ENCODE measurements at places on chromosomes 3 and 15.

DNA sequence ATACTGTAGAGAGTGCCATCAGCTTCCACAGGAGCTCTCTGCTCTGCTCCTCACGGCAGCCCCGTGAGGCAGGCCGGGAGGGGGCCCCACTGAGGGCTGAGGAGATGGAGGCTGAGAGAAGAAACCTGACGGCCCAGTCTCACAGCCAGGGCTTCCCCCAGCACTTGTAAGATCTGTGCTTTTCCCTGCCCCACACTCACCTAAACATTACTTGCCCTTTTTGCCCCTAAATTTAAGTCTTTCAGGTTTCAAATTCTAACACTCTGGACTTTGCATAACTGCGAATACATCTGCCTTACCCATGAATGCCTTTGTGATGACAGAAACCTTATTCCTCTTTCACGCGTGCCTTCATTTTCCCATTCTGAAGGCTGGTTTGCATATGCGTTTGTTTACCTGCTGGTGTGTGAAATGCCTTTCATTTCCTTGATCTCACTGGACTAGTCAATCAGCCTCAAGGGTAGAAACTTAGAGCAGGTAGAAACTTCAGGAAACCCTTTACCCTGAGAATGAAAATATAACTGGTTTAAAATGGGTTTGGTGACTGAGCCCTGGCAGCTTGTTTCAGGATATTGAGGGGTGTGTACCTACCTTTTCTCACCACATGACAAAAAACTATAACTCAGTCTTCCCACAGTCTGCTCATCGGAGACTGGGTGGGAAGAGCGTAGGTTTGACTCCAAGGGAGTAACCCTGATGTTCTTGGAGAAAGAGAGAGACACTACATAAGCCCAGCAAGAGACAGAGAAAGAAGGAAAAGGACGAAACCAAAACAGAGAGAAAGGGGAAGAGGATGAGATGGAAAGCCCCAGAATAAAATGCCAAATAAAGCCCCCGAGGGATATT is 20.1 kb downstream of the SLC12A8 start:
- no peak for DNase-seq

GRCh38 chr3:17967111-17967510 is 224.7 kb upstream of the TBC1D5 start:
- DNase-seq, result no peak

- no peak for DNase-seq
Measured at GRCh38 chr15:29008846-29009245, 123.1 kb downstream of the APBA2 start.

DNA sequence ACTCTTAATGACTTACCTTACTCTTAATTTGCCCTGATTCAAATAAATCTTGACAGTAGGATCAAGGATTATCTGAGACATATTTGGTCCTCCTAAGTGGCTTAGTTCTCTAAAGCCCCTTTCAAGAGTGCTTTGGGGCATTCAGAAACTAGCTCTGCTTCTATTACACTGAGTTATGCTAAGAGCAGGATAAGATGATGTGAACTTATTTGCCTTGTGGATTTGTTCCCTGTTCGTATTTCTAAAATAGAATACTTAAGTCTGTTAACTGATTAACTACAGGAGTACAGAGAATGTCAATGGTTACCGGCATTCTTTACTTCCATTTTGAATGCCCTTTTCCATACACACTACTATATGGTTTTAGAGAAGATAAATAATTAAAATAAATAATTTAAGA is 14.8 kb upstream of the FRMD4B start:
- no peak for DNase-seq

DNA sequence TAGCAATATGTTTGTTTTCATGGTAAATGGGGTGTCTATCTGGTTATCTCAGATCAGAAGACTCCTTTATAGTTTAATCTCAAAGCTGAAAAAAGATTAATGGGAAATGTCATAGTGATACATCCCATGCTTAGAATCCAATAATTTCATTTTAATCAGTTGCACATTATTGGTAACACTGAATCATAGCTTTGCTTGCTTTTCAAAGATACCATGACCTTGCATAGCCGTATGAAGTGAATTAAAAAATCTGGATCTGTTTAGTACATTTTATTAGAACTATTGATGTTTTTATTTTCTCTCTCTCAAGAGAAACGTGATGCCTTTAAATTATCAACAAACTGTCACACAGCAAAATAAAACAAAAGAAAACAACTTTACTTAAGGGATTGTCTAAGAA is 506.7 kb upstream of the SGO1 start:
- DNase-seq, result no peak

- no peak for DNase-seq
Measured at GRCh38 chr3:128226795-128227395, 73.6 kb downstream of the EEFSEC start.

- no peak for DNase-seq
Measured at GRCh38 chr3:148494451-148494850, 203.3 kb upstream of the AGTR1 start.

- no peak for DNase-seq
Measured at GRCh38 chr15:60708684-60709083, 229.7 kb upstream of the ICE2 start.

GRCh38 chr3:56202997-56203396 is 265.3 kb downstream of the ERC2 start:
- DNase-seq, result no peak

DNA sequence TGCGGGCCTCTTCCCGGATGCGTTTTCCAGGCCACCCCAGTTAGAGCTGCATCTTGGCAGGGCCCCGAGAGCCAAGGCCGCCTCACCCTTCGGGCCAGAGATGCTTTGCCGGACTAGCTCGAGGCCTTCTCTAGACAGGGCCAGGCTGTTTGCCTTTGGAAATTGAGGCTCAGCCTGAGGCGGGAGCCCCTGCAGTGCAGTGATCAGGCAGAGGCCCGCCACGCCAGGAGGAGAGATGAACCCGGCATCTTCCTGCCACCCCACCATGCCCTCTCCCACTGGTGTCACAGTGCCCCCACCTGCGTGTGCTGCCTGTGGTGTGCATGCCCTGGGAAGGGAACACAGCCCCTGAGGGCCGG is 8.9 kb upstream of the ROPN1B start:
- no peak for DNase-seq

DNA sequence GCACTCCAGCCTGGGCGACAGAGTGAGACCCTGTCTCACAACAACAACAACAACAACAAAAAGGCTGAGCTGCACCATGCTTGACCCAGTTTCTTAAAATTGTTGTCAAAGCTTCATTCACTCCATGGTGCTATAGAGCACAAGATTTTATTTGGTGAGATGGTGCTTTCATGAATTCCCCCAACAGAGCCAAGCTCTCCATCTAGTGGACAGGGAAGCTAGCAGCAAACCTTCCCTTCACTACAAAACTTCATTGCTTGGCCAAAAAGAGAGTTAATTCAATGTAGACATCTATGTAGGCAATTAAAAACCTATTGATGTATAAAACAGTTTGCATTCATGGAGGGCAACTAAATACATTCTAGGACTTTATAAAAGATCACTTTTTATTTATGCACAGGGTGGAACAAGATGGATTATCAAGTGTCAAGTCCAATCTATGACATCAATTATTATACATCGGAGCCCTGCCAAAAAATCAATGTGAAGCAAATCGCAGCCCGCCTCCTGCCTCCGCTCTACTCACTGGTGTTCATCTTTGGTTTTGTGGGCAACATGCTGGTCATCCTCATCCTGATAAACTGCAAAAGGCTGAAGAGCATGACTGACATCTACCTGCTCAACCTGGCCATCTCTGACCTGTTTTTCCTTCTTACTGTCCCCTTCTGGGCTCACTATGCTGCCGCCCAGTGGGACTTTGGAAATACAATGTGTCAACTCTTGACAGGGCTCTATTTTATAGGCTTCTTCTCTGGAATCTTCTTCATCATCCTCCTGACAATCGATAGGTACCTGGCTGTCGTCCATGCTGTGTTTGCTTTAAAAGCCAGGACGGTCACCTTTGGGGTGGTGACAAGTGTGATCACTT is 2.0 kb downstream of the CCR5 start:
- DNase-seq, result no peak

- no peak for DNase-seq
Measured at GRCh38 chr15:54518156-54518882, 540.1 kb downstream of the UNC13C start.

DNA sequence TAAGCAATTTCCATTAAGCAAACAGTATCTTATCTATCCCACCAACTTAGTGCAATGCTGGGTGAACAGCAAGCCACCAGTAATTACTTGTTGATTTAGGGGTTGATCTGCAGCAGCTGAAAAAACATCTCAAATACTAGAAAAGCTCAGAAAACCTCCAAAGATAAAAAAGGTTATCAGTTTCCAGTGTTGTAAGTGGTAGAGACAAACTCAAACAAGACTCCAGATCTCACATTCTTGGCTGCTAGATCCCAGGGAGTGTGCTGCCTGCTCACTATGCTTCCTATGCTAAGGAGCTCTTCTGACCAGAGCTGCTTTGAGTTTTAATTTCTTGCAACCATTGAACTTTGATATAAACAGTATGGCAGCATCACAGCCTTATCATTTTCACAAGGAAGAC is 11.3 kb downstream of the B3GALNT1 start:
- DNase-seq, result no peak

DNA sequence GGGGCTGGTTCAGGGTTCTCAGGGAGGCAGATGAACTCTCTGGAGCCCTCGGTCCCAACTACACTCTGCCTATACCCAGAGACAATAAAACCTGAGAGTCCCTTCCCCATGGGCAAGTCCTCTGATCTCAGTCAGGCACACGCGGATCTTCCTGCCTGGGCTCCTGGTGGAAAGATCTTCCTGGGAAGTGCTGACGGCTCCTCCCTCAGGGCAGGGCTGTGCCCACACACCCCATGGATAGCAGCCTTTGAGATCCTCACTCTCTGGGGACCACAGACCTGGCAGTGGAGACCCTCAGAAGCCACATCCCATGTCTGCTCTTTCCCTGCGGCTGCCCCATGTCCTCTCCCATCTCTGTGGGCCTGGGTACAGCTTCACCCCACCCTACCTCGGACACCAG is 10.4 kb downstream of the SH2D7 start:
- no peak for DNase-seq

DNA sequence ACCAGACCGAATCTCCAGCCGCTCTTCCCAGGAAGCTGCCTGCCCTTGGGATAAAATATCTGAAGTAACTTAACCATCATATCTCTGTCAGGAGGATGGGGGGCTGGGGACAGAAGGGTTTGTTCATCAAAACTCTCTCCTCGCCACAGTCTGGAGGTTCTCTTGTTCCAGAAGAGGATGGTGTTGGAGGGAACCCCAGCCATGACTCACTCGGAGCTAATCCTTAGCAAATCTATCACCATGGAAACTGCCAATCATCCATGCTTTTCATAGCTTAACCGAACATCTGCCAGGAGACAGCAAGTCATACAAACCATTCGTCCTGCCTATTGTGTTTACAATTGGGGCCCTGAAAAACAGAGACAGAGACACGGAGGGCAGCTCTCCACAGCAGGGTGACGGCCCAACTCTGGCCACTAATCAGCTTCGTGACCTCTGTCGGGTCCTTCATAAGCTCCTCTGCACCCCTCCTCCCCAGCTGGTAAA is 73.8 kb upstream of the HEG1 start:
- no peak for DNase-seq

- no peak for DNase-seq
Measured at GRCh38 chr15:52710050-52710707, 31.0 kb upstream of the ATOSA start.

- no peak for DNase-seq
Measured at GRCh38 chr3:142910280-142910679, 21.4 kb upstream of the PCOLCE2 start.

GRCh38 chr3:43872901-43873300 is 182.2 kb downstream of the ABHD5 start:
- DNase-seq, result no peak

DNA sequence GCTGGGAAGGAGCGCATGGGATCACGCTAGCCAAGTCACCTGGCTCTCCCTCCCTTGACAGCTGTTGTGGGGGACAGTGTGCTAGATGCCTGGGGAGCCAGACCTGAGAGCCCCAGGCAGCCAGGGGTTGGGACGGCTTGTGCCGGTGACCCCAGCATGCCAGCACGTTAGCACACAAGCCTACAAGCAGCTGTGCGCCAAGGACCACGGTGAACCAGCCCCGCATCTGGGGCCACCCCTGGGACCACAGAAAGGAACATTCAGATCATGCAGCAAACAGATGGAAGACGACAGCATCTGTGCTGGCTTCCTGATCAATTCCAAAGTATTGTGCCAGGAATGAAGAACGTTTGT is 64.8 kb downstream of the NTRK3 start:
- DNase-seq, result no peak

DNA sequence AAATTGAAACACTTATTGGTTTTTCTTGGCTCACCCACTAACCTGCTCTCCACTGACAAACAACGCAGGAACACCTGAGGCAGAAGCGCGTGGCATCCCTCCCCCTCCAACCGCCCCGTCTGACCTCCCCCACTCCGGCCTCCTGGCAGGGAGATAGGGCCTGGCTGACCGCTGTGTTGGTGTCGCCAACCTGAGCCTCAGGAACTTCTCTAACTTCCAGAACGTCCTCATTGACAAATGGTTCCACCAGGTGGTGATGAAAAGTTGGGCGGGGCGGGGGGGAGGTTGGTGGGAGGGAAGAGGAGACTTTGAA is 22.8 kb downstream of the IL17RD start:
- DNase-seq, result no peak

DNA sequence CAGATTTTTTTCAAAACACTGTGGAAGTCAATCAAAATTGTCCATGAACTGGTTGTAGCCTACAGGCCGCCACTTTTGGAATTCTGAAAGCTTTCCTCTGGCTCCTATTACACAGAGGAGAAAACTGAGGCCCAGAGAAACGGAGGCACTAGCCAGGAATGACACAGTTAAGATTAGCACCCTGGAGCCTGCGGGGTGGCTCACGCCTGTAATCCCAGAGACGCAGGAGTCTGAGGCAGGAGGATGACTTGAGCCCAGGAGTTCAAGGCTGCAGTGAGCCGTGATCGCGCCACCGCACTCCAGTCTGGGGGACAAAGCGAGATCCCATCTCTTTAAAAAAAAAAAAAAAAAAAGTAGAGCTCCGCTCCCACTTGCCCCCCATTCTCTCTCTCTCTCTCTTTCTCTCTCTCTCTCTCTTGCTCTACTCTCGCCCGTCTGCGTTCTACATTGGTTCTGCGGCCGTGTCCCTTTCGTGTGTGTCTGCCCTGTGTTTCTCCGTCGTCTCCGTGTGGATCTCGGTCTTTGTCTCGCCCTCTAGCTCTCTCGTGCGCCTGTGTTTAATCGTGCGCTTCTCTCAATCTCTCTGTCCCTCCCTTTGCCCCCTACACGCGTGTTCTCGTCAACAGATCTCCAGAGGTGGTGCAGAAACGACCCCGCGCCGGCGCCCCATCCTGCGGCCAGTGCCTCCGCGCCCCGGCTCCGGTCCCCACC is 512 bp upstream of the TRH start:
- no peak for DNase-seq

Measured in stimulated activated CD8-positive, alpha-beta memory T cell treated with anti-CD3 and anti-CD28 coated beads, Interleukin-7, amount 100 ng/mL, for 1 hour (primary cell).